ENCODE measurements at places on chromosomes 11 and 22.
A peak's percentile ranks its signal among the peaks of the same experiment; 100 is the strongest.

GRCh38 chr22:29342577-29343312, 27.2 kb upstream of the RASL10A start:
- no peak for DNase-seq

GRCh38 chr11:13721760-13722159, 53.3 kb downstream of the FAR1 start:
- no peak for DNase-seq

DNA sequence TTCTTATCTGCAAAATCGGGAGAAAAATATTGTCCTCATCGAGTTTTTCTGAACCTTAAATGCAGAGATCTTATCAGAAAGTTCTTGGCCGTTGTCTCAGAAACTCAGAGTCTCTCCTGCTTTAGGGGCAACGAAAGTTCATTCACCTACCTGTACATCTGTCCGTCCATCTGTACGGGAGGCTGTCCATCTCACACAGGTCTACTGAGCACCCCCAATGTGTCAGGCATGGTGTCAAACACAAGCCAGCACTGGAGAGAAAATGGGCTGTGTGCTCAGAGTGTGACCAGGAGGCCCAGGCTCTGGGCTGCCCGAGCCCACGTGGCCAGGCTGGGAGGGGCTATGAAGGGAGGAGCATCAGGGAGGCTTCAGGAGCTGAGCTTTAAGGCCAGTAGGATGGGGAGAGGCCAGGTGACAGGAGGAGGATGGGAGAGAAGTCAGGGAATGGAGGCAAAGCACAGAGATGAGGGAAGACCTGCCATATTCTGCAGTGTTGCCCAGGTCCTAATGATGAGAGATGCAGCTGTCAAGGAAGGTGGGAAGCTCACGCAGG, 62.4 kb upstream of the MYEOV start:
- DNase-seq = no peak

GRCh38 chr11:130128626-130129025, 31.0 kb upstream of the ST14 start:
- peak; percentile 30 for DNase-seq

GRCh38 chr11:119316729-119317591, at the start of gene MCAM:
Gene MCAM, minus strand, starts transcription at chr11:119317130. Its CDS starts 29 bp downstream, at chr11:119317101.
- DNase-seq = no peak
